ENCODE measurements at places on chromosomes 5 and 9.

DNA sequence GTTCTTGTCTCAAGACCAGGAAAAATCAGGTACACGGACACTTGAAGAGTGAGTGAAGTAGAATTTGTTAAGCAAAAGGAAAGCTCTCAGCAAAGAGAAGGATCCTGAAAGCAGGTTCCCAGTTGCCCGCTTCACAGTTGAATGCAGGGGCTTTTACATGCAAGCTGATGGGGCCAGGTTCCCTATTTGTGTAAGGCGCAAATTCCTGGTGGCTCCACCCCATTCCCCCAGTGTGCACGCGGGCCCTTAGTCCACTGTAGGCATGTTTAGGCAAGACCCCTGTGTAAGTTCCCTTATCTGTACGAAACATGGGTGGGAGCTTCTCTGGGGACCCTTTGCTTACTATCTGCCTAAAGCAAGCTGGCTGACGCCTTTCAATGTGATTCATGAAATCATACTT lies 2.7 kb upstream of the AGTPBP1 start:
- no peak for DNase-seq

DNA sequence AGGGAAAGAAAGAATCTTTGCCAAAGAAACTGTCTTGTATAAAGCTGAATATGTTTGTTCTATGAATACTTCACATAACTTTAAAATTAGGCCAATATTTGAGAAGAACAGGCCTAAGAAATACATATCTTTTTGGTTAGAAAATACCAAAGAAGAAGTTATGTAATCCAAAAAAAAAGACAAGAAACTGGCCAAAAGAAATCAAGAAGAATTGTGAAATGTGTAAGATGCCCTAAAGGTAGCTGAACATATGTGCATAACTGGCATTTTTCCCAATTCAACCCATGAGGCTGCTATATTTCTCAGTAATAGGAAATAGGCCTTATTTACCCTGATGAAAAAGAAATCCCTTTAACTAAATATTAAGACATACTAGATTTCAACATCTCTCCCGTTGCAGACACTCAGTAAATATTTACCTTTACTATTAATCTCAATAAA lies 290.0 kb downstream of the CETN3 start:
- no peak for DNase-seq

DNA sequence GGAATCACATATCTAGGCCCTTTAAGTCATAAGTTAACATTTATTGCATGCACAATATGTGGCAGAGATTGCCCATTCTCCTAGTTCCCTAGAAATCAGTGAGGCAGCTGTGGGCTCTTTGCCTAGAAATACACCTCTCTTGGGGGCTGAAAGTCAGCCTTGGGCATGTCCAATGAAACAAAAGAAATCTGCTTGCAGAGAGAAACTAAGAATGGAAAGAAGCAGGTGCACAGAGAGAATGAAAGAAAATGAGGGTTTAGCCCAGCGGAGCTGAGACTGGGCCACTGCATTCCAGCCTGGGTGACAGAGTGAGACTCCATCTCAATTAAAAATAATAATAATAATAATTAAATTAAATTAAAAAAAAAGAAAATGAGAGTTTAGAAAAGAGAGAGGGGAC lies 57.3 kb upstream of the DAB2 start:
- DNase-seq = no peak

GRCh38 chr9:33129251-33129885 lies 37.8 kb downstream of the B4GALT1 start:
- DNase-seq = no peak

DNA sequence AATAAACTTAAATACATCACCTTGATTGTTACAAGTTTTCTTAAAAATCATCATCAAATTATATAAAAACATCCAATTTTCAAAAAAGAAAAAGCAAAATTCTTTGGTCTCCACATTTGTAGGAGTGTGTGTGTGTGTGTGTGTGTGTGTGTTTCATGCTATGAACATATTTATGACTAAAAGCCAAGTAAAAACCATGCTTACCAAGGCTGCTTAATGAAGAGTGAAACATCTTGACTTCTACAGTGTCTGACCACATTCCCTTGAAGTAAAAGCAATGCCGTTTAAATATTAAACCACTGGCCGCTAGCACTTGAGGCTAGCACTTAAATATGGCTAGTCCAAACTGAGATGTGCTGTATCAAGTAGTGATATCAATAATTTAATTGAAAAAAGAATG lies 549.1 kb upstream of the CCNG1 start:
- DNase-seq = peak; percentile 30

DNA sequence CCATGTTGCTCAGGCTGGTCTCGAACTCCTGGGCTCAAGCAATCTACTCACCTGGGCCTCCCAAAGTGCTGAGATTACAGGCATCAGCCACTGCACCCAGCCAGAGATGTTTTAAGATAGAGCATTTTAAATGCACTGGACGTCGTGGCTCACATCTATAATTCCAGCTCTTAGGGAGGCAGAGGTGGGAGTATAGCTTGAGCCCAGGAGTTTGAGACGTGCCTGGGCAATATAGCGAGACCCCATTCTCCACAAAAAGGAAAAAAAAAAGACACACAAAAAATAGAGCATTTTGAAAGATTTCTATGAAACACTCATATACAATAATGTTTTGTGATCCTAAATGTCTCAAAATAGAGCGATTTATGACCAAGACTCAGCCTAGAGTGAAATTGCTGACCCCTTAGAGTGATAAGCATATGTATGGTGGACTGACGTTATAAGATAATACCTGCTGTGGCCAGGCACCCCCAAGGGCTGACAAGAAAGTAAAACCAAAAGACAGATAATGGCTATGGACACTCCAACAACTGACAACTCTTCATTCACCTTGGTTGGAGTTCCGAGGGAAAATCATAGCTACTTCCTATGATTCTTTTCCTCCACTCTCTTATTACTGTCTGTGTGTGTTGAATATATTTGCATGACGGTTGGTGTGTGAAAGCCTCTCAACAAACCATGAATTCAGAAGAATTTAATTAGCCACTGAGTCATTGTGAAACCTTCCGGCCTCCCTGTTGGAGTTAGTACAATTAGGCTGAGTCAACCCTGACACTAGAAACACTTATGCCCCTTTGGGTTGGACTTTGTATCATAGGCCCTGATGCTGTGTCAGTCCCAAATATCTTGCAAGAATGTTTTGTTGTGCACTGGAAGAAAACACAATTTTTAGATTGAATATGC lies 526.5 kb upstream of the NUDT12 start:
- DNase-seq = peak; percentile 37

- DNase-seq = no peak
Measured at GRCh38 chr5:79985288-79985687, 5.8 kb downstream of the MTX3 start.

- DNase-seq = no peak
Measured at GRCh38 chr9:107976767-107977166, 487.2 kb upstream of the KLF4 start.

DNA sequence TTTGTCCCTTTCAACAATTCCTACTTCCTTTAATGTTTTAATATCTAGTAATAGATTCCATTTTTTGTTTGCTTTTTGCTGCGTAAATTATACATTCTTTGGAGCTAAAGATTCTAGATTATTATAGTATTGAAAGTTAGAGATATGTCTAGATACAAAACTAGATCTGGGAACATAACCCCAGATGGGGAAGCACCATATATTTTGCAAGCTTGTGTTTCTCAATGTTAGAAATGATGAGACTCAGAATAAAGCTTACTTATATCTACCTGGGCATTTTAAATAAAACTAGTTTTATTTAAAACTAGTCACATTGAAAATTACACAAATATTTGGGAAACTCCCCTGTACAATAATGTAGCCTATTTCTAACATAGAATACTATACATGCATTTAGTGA lies 32.2 kb downstream of the TRIO start:
- no peak for DNase-seq

GRCh38 chr5:172491481-172491880 lies 37.2 kb upstream of the SH3PXD2B start:
- no peak for DNase-seq

DNA sequence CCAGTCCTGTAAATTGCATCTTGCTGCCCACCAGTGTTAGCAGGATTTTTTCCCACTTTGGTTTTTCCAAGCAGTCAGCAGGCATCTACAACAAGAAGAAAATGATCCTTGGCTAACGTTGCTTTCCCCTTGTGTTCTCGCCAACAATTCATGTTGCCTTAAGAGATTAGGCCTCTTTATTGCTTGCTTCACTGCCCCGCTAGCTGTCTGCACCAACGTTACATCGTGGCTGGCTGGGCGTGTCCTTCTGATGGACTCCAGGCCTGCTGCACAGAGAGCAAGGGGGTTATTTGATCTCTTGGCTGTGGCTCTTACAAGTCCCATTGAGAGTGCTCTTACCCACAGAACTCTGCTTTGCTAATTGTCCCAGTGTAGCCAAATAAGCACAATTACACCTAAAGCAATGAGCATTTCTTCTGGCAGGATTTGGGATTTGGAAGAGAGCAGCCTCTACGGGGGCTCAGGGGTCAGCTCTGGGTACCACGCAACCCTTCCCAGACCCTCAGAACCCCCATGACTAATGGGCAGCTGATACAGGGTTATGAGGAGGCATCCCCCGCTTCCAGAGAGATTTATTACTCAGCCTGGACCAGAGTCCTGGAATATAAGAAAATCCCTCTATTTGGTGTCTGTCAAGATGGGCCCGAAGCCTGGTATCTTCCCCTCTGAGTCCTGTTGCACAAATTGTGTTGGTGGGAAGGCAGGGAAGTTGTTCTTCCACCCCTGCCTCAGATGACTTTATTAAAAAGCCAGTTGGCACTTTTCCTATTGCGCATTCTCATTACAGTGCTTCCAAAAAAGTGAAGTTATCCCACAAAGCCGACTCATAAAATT lies 17.6 kb downstream of the DCANP1 start:
- DNase-seq = no peak

- DNase-seq = no peak
Measured at GRCh38 chr5:29016067-29016466, 1977.7 kb upstream of the CDH9 start.

GRCh38 chr5:4018007-4018406 lies 422.4 kb downstream of the IRX1 start:
- DNase-seq = no peak

GRCh38 chr9:77021922-77022782 lies 2.7 kb downstream of the FOXB2 start:
- DNase-seq = no peak

DNA sequence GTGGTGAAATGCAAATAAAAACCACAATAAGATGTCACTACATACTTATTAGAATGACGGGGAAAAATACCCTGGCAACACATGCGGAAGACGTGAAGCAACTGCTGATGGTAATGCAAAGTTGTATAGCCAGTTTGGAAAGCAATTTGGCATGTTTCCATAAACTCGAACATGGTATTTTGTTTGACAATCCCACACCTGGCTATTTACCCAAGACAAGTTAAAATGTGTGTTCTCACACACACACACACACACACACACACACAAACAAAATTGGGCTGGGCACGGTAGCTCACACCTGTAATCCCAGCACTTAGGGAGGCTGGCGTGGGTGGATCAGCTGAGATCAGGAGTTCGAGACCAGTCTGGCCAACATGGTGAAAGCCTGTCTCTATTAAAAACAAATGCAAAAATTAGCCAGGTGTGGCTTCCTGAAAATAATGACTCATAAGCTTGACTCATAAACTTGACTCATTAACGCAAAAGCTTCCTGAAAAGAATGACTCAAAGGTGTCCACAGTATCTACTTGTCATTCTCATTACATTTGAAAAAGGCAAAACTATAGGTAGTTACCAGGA lies 456.5 kb downstream of the CDH18 start:
- DNase-seq = peak; percentile 63

- DNase-seq = no peak
Measured at GRCh38 chr9:98781588-98782383, 14.6 kb downstream of the ANKS6 start.

DNA sequence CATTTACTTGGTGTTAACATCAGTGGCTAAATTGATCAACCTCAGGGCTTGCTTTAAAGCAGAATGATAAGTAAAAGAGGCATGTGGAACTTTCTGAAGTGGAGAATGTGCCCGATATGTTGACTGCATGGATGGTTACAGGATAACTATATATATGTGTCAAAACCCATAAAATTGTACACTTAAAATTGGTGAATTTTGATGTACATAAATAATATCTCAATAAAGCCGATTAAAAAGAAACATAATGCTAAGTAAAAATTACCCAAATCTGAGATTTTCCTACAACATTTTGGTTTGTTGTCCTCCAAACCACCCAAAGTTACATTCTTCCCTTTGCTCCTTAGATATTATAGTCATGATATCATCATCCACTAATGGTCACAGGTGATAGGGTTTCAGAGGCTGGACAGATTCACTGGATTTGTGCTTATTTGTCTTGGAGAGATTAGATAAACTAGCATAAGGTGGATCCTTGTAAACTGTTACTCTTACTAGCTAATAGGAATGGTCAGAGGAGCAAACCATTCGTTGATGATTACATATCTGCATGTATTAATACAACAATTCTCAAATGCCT lies 119.7 kb upstream of the RPS23 start:
- DNase-seq = no peak

- no peak for DNase-seq
Measured at GRCh38 chr5:64822320-64822719, 53.6 kb downstream of the CWC27 start.

DNA sequence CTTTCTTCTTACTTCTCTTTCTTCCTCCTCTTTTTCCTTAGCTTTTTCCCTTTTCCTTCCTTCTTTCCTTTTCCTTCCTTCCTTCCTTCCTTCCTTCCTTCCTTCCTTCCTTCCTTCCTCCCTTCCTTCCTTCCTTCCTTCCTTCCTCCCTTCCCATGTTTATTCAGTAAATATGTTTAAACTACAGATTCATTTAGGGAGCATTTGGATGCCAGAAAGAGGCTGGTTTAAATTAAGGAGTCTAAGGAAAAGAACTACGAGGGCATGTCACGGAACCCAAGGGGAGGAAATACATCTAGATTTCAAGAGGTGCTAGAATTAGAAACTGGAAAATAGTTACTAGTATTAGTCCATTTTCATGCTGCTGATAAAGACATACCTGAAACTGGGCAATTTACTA lies 320.0 kb upstream of the ARRDC3 start:
- DNase-seq = no peak

- no peak for DNase-seq
Measured at GRCh38 chr9:87722393-87723088, 3.4 kb upstream of the CTSL start.

DNA sequence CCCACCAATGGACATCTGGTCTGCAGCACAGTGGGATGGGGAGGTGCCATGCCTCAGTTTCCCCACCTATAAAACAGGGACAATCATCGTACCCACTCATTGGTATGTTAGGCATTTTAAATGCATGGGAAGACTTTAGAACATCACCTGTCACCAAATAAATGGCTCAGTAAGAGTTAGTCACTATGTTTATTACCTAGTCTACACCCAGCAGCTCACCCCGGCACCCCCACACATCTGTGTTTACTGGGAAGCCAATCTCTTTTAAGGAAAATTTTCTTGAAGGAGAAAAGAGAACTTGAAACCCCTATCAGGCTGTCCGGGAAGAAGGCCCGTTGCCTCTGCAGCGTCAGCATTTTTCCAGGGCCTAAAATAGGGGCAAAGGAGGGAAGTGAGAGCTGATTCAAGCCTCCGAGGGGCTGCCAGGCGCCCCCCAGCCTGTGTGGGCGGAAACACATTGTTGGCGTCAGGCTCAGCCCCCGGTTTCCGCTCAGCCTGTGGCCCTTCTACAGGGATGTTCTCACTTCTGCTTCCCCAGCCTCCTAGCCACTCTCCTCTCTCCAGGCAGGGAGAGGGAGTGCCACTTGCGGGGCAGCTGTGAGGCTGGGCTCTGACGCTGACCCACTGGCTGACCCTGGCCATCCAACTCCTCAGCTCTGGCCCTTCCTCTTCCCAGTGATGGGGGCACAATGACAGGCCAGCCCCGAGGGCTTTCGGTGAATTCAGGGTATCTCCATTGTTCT lies 4.6 kb downstream of the CSF1R start:
- DNase-seq = no peak

- no peak for DNase-seq
Measured at GRCh38 chr9:27198190-27198589, 89.2 kb downstream of the TEK start.

GRCh38 chr5:191036-191948 lies at the start of gene LRRC14B:
TSS of gene LRRC14B (plus strand) at chr5:191495. CDS start at chr5:191539, 44 bp downstream.
- no peak for DNase-seq
